ENCODE measurements at places on chromosomes 16 and 17.

DNA sequence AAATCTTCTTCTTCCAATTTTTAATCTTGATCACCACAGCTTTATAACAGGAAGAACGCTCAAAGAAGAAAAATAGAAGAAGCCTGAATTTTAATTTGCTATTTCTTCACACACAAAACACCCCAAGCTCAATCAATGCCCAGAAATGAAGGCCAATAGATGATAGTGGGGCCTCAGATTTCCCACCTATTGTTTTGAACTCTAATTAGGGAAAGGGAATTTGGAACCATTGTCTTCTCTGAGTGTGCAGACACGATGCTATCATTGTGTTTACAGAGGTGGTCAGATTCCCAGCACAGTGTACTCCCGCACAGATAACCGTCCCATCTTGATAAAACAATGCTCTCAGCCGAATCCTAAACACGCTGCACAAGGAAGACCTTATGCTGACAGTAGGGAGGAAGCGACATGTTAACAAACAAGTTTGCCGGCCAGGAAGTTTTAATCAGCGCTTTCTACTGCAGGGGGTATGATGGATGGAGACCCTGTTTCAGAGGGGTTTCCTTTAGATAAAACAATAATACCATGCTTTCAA is 684.7 kb downstream of the MAF start:
- DNase-seq: no peak

DNA sequence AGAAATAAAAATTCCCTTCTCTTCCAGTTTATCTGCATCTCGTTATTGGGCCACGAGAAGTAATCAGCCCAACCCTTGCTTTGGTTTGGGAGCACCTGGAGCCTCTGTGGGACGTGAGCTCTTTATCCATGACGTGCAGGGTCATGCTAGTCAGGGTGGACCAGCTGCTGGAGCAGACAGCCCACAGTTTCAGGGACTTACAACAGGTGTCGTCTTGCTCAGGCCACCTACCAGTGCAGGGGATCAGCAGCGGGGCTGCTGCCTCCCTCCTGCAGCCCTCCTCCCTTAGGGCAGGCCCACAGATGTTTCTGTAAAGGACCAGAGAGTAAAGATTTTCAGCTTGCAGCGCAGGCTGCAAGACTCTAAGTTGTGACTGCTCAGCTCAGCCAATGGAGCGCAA is 16.9 kb downstream of the ADAD2 start:
- DNase-seq: no peak

- DNase-seq: no peak
Measured at GRCh38 chr17:14845591-14846281, 419.4 kb downstream of the PMP22 start.

GRCh38 chr16:51747329-51747728 is 596.3 kb upstream of the SALL1 start:
- DNase-seq: no peak

DNA sequence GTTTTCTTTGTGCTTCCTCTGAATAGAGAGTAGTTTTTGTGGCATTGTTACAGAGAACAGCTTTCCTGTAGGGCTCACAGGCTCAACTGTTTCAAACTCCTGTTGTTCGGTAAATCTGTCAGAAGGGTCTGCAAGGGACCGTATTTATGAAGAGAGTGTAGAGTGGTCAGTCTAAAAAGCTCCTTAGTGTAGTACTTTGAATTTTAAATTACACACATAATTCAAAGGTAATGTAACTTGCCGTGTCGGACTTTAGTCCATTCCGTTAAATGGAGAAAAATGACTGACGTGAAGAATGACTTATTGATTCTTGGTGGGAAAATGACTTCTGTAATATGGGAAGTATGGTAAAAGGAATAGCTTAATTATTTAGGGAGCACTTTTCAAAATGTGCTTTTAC is 190.9 kb downstream of the WWOX start:
- DNase-seq: no peak

DNA sequence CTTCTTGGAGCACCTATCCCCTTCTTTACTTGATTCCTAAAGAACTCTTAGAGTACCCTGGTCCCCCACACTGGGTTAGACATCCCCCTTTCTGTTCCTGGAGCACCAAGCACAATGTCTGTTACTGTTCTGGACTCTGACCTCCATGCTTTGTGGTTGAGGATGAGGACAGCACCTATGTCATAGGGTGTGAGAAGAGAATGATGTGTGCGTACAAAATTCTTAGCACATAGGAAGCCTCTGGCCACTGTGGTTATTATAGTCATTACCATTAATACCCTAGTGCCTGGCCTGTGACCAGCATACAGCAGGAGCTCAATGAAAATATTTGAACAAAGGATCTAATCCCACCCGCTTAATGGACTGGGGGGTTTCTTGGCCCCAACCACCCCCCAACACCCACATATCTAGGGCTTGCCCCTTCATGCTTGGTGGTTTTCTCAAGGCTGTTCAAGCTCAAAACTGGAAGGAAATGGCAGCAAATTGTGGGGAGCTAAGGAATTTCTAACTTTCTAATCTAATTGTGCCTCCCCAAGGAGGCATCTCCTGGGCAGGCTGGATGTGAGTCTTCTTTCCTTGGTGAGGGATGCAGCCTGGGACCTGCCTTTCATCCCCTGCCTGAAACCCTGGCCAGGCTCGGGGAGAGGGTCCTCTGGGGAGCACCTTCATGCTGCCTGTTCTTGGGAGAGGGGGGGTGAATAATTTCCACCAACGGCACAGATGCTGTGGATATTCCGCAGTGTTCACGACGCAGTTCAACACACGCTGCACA is 1.5 kb upstream of the CMIP start:
- DNase-seq: no peak

DNA sequence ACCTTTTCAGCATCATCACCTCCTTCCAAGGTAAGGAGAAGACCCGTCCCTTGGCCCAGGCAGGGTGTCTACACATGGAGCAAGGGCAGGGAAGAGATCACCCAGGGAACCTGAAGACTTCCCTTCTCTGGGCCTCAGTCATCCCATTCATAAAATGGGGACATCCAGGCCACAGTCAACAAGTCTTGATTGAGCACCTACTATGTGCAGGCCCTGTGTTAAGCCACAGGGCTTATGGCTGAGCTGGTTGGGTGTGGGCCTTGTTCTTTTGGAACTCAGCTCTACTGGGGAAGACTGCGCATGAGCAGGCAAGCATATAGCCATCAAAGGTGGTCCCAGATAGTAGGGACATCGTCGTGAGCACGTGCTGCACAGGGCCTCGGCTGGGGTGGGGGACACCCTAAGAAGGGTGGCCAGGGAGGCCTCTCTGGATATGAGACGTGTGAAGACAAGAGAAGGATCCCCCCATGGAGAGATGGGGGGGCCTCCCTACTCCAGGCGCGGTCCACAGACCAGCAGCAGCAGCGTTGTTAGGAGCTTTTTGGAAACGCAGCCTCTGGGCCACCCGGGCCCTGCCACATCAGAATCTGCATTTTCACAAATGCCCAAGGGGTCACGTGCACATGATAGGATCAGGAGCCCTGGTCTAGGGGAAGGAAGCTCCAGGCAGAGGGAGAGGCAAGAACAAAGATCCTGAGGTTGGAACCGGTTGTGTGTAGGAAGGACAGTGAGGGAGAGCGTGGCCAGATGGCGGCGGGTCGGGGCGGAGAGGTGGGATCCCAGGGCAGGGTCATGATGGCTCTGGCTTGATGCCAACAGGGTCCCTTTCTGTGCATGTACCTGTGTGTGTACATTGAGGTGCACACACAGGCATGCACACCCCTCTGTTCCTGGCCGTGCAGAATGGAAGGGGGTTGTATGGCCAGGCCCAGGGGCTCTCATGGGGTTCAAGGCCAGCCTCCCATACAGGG is 5.9 kb upstream of the ADGRG3 start:
- DNase-seq: no peak

DNA sequence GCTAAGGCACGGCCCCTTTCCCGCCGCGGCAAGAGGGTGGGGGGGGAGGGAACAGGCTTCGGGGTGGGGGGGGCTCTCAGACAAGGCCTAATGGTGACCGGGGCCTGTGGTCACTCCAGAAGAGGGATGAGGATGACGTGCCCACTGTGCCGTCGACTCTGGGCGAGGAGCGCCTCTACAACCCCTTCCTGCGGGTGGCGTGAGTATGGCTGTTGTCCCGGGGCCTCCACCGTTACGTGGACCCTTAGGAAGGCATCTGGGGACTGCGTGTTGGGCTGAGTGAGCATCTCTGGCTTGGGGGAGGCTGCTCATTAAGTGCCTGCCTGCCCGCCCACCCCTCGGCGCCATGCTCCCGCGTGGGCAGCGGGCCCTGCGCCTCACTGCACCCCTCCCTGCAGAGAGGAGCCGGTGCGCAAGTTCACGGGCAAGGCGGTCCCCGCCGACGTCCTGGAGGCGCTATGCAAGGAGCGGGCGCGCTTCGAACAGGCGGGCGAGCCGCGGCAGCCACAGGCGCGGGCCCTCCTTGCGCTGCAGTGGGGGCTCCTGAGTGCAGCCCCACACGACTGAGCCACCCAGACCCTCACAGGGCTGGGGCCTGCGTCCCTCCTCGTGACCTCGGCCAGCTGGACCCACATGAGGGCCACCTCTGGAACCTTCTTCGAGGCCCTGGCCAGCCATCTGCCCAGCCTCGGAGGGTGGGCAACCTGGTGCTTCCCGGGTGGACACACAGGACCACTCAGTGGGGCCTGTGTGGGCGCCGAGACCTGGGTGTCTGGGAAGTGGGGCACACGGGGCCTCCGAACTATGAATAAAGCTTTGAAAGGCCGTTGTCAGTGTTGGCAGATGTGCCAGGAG is 2.2 kb downstream of the HAGHL start:
- DNase-seq: no peak

GRCh38 chr17:19019041-19019941 is 14.7 kb upstream of the FAM83G start:
- no peak for DNase-seq

DNA sequence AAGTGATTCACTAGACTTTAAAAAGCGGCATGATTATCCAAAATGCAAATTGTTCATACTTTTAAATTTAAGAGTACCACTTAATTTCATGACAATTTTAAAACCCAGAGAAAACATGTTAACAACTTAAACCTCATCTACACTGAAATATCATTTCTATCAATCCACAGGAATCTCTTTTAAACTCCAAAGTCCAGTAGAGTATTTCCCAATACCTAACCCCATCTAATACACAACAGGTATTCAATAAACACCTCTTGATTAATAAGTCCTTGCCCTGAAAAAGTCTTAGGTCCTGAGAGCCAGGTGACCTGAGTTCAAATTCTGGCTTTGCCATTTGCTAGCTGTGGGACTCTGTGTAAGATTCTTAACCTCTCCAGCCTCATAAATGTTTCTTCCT is 14.7 kb downstream of the CEP20 start:
- no peak for DNase-seq

- DNase-seq: no peak
Measured at GRCh38 chr17:8698162-8698971, 46.3 kb downstream of the CCDC42 start.

DNA sequence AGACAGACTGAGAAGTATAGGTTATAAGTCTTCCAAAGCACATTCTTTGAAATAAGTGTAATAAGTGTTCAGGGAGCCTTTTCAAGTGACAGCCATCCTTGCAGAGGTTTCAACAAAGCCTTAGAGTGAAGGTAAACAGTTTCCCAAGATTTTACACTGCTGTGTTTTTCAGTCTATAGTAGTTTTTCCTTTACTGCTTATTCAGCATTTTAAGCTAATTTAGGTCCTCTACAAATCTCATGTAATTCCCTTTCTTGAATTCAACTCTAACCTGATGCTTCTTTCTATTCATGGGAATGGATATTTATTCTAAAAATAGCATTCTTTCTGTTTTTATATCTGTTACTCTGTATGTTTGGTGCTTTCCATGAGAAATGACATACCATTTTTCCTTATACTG is 211.3 kb downstream of the PHKB start:
- no peak for DNase-seq

DNA sequence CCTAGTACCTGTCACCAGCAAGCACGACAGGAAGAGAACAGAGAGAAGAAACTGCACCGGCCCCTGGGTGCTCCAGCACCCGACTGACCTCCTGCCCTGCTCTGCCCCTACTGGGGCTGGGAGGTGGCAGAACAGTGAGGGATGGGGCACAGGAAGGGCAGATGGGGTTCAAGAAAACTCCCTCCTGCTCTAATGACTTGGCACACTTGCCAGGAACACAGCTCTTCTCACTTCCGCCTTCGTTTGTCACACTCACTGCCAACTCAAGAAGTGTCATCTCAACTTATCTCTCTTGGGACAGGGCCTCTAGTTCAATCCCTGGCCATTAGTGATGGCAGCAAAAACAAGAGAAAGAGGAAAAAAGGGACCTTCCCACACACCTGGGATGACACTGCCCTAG is 42.7 kb upstream of the ICAM2 start:
- DNase-seq: no peak

GRCh38 chr17:44959821-44960531 is 8.1 kb downstream of the C1QL1 start:
- DNase-seq: no peak

GRCh38 chr16:88289968-88290401 is 92.8 kb upstream of the ZNF469 start:
- no peak for DNase-seq

GRCh38 chr16:57530104-57530521 is 6.3 kb downstream of the CCDC102A start:
- DNase-seq: peak; percentile 70

- no peak for DNase-seq
Measured at GRCh38 chr17:6328279-6328678, 106.6 kb downstream of the AIPL1 start.

DNA sequence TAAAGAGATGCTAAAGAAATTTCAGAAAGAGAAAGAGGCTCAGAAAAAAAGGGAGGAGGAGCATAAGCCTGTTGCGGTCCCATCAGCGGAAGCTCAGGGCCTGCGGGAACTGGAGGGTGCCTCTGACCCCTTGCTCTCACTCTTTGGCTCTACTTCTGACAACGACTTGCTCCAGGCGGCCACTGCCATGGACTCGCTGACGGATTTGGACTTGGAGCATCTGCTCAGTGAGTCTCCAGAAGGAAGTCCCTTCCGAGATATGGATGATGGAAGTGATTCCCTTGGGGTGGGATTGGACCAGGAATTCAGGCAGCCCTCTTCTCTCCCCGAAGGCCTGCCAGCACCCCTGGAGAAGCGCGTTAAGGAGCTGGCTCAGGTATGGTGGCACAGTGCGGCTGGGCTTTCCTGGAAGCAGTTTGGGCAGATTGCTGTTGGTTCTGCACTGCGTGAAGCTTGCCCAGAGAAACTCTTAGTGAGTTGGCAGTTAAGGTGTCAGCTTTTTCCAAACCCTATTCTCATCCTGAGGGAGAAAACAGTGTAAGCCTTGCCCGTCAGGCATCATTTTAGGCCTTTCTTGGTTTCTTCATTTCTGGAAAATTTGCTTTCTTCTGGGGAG is 13.6 kb downstream of the UBN1 start:
- no peak for DNase-seq

DNA sequence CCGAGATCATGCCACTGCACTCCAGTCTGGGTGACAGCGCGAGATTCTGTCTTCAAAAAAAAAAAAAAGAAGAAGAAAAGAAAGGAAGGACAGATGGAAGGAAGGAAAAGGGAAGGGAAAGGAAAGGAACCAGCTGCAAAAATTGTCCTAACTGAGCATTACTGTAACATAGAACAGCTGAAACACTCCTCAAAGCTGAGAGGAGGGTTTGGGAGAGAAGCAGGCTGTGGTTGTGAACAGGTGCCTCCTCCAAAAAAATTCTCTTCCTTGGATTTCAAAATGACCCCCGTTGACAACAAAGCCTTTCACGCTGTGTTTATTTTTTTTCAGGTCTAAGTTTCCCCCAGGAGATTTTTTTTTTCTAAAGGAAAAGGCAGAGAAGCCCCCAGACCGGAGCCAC is 541.4 kb downstream of the WWOX start:
- DNase-seq: no peak

Measured in activated gamma-delta T cell treated with anti-CD3 and anti-CD28 coated beads, Interleukin-2, amount 50 U/mL, for 16 hours (primary cell).